CD4-positive, alpha-beta T cell (primary cell): ENCODE measurements at places on chromosomes 11 and 22.

GRCh38 chr11:35763765-35764164, 101.2 kb downstream of the TRIM44 start:
- no peak for DNase-seq

- no peak for DNase-seq
Measured at GRCh38 chr22:49941507-49942316, 18.9 kb upstream of the PIM3 start.

- peak; percentile 70 for DNase-seq
Measured at GRCh38 chr11:35012467-35013191, 96.2 kb downstream of the PDHX start.

GRCh38 chr11:7418906-7419305, 66.4 kb upstream of the OLFML1 start:
- DNase-seq: no peak

- DNase-seq: no peak
Measured at GRCh38 chr11:70175236-70175698, 27.8 kb upstream of the FADD start.

- no peak for DNase-seq
Measured at GRCh38 chr11:131246663-131247062, 123.8 kb upstream of the NTM start.

GRCh38 chr11:419248-420005, 4.6 kb upstream of the SIGIRR start:
- no peak for DNase-seq

DNA sequence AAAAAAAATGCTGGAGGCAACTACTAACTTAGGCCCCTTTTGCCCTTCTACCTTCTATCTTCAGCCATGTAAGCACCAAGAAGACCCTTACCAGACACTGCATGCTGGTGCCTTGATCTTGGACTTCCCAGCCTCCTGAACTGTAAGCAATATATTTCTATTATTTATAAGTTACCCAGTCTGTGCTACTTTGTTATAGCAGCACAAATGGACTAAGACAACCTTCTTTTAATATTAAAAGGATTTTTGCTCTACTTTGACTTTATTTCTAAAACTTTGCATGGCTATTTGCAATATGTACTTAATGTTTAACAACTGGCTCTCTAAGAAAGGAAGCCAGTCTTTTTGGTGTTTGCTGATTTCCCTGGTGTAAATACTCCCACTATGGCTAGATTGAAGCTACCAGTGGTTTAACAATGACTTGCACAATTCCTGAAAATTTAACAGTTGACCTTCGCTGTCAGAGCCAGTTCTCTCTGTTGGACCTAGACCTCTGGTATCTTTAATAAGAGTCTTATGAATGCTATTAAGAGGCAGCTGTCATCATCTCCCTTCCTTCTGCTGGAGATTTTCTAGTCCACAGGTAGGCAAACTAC, 25.2 kb downstream of the OR6Q1 start:
- no peak for DNase-seq

DNA sequence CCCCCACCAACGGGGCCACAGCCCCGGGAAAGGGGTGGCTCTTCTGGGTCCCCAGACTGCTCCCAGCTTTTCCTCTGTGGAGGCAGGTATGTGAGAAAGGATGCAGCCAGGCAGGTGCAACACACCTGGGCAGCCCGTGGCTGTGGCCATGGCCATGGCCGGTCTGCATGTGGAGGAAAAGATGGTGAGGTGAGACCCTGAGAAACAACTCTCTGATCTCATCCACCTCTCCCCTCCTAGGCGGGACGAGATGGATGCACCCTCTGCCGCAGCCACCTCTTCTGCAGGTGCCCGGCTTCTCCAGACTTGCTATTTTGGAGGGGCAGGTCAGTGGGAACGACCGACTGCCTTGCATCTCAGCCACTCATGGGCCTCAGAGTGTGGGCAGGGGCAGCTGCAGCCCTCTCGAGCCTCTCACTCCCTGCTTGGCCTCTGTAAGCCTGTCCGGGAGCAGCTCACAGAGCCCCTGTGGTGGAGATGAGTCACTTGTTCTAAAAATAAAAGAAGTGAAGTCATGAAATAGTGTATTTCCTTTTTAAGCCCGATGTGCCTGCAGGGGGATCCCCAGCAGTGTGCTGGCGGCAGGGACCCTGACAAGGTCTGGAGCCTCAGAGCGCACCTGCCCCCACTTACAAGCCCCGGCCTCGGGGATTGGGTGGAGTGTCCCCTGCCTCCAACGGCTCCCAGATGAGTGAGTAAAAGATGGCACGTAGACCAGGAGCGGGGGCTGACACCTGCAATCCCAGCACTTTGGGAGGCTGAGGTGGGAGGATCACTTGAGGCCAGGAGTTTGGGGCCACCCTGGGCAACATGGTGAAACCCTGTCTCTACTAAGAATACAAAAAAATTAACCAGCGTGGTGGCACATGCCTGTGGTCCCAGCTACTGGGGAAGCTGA, 10.7 kb downstream of the SMIM38 start:
- DNase-seq: no peak
